Natural killer cell (primary cell): ENCODE measurements at places on chromosomes 1 and 21.

DNA sequence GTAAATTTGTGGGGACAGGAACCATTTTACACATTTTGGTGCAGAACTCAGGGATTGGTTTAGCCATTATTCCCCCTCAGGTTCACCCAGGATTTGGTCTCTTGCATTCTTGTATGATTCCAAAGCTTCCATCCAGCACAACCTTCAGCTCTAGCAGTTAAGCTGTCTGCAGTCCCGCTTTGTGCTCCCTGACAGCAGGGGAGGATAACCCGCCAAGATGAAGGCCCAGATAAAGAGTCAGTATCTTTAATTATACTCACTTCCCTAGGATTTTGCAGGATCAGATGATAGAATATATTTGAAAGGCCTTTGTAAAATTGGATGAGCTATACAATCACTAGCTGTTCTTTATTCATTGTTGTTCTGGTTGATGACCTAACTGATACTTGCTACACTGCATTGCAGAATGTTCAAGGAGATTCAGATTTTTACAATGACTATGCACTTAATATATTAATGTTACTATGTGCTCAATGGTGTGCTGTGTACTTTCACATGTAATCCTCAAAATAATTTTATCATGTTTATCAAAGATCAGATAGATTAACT lies 49.8 kb downstream of the SLC16A1 start:
- no peaks in the 10 kb centered on the region for H3K36me3 ChIP-seq
- H3K4me1 ChIP-seq = no peaks in the 10 kb centered on the region
- no peak overlapping the region for H3K4me3 ChIP-seq

GRCh38 chr1:30618335-30618747 lies 105.0 kb downstream of the MATN1 start:
- H3K36me3 ChIP-seq = no peaks in the 10 kb centered on the region
- H3K4me1 ChIP-seq = no peaks in the 10 kb centered on the region
- DNase-seq = no peak
- no peaks in the 10 kb centered on the region for H3K27me3 ChIP-seq

DNA sequence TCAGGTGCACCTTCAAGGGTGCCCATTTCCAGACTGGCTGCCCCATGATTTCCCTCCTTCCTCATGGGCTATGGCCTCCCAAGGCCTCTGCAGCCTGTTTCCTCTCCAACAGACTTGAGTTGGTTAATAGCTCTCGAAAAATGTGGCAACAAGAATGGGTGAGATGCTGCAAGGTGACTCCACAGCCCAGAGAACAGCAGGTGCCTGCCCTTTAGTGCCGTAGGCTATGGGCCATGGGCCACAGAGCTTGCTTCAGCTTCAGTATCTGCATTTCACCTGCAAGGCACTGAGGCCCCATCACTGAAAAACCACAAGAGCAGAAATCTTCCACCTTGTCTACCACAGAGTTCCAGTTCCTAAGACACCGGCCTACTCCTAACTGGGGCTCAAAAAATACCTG lies 122.0 kb downstream of the ETS2 start:
- H3K27ac ChIP-seq = no peak overlapping the region
- H3K4me3 ChIP-seq = no peak overlapping the region
- H3K27me3 ChIP-seq = peaks cover 2% of the 10 kb centered on the region
- H3K36me3 ChIP-seq = no peaks in the 10 kb centered on the region
- DNase-seq = no peak

DNA sequence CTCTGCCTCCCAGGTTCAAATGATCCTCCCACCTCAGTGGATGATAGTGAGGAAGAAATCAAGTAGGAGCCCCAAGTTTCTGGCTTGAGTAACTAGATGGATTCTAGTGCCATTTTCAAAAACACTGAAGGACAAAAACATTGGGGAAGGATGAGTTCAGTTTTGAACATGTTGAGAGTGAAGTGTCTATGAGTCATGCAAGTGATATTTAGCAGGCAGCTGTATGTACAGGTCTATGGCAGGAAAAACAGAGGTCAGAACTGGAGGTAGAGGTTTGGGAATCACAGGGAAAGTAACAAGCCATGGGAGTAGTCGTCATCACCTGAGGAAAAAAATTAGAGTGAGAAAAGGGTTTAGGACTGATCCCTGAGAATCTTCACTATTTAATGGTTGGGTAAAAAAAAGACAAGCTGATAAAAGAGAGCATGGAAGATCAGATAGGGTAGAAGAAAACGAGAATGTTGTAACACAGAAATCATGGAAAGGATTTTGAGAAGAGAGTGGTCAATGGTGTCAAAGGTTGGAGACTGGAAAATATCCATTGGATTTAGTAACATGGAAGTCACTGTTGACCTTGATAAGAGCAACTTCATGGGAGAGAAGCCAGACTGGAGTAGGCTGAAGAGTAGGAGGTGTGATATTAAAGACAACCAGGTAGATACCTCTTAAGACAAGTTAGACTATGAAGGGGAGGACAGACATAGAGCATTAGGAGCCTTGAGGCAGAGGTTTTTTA lies 53.1 kb downstream of the DIPK1A start:
- H3K36me3 ChIP-seq = no peaks in the 10 kb centered on the region
- DNase-seq = no peak
- peaks cover under 1% of the 10 kb centered on the region for H3K4me1 ChIP-seq
- H3K27me3 ChIP-seq = no peaks in the 10 kb centered on the region
- no peak overlapping the region for H3K27ac ChIP-seq

GRCh38 chr1:37294529-37294928 lies 179.9 kb upstream of the ZC3H12A start:
- no peaks in the 10 kb centered on the region for H3K36me3 ChIP-seq
- DNase-seq = no peak
- no peak overlapping the region for H3K27ac ChIP-seq
- H3K4me1 ChIP-seq = peaks cover 6% of the 10 kb centered on the region

GRCh38 chr1:185068341-185068740 lies 23.0 kb downstream of the RNF2 start:
- DNase-seq = no peak
- H3K4me1 ChIP-seq = no peaks in the 10 kb centered on the region
- H3K4me3 ChIP-seq = no peak overlapping the region
- H3K27me3 ChIP-seq = no peaks in the 10 kb centered on the region
- no peaks in the 10 kb centered on the region for H3K36me3 ChIP-seq
- H3K27ac ChIP-seq = no peak overlapping the region

GRCh38 chr1:2059290-2059953 lies 9.2 kb downstream of the PRKCZ start:
- H3K36me3 ChIP-seq = peaks cover 14% of the 10 kb centered on the region
- peaks cover 11% of the 10 kb centered on the region for H3K4me1 ChIP-seq
- H3K27me3 ChIP-seq = no peaks in the 10 kb centered on the region

DNA sequence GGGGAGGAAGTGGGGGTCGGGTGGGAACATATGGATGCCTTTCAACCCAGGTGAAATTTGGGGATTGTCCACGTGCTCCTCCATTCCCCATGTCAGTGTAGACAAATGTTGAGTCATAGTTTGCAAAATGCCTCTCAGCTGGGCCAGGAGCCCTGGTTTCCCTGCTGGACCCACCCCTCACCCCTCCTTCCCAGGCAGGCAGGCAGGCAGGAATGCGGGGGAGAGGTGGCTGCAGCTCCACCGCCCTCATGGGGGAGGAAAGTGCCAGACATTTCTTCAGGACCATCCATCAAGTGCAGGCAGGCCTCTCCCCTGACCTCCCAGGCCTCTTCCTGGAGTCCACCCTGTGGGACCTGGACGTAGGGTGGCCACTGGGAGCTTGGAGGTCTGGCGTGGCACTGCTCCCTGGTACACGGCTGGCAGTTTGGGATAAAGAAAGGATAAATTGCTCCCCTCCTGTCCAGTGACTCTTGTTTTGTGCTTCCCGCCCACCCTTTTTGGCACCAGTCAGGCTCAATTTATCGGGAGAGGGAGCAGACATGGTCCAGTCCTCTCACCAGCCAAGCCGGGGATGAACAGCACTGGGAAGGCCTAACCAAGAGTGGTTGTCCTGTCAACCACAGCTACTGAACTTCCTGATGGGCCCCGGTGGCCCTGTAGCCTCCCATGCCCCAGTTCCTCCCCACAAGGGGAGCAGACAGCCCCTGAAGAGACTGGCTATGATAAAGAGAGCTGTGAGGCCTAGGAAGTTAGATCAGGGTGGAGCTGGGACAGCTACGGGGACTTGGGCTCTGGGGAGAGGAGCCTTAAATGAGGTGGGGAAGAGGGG lies 18.9 kb downstream of the NPR1 start:
- no peaks in the 10 kb centered on the region for H3K36me3 ChIP-seq
- peaks cover 8% of the 10 kb centered on the region for H3K4me1 ChIP-seq
- H3K27ac ChIP-seq = no peak overlapping the region
- H3K4me3 ChIP-seq = no peak overlapping the region
- peaks cover 5% of the 10 kb centered on the region for H3K27me3 ChIP-seq
- no peak for DNase-seq

GRCh38 chr1:153801786-153802697 lies 26.8 kb downstream of the SLC27A3 start:
- H3K27me3 ChIP-seq = no peaks in the 10 kb centered on the region
- H3K4me1 ChIP-seq = peaks cover 44% of the 10 kb centered on the region
- no peak for DNase-seq
- no peak overlapping the region for H3K4me3 ChIP-seq

GRCh38 chr1:34712007-34712688 lies 42.7 kb upstream of the GJB5 start:
- H3K4me1 ChIP-seq = no peaks in the 10 kb centered on the region
- no peaks in the 10 kb centered on the region for H3K36me3 ChIP-seq
- no peak overlapping the region for H3K27ac ChIP-seq
- DNase-seq = no peak

DNA sequence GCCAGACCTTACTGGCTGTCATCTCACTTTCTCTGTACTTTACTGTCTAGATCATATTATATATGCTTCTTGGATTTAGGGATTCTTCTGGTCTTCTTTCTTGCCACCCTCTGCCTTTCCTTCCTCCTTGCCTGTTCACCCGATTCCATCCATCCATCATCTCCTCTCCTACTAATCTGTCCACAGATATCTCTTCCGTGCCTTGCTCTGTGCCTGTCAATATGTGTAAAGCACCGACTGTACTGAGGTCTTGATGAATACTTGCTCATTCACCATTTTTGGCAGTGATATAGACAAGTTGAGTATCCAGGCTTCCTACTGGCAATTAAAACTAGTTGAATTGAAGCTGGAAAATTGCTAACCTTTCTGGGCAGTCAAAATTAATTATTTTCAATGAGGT lies 8.1 kb downstream of the FMN2 start:
- H3K27ac ChIP-seq = no peak overlapping the region
- H3K27me3 ChIP-seq = peaks cover 2% of the 10 kb centered on the region
- no peaks in the 10 kb centered on the region for H3K36me3 ChIP-seq
- H3K4me1 ChIP-seq = no peaks in the 10 kb centered on the region

- peak overlapping the region; percentile 72 for H3K4me3 ChIP-seq
- peaks cover 10% of the 10 kb centered on the region for H3K4me1 ChIP-seq
- peaks cover 27% of the 10 kb centered on the region for H3K36me3 ChIP-seq
- no peaks in the 10 kb centered on the region for H3K27me3 ChIP-seq
- H3K27ac ChIP-seq = peak overlapping the region; percentile 99
- no peak for DNase-seq
These were observed 26.7 kb downstream of the MIA3 start for GRCh38 chr1:222644636-222644980.

DNA sequence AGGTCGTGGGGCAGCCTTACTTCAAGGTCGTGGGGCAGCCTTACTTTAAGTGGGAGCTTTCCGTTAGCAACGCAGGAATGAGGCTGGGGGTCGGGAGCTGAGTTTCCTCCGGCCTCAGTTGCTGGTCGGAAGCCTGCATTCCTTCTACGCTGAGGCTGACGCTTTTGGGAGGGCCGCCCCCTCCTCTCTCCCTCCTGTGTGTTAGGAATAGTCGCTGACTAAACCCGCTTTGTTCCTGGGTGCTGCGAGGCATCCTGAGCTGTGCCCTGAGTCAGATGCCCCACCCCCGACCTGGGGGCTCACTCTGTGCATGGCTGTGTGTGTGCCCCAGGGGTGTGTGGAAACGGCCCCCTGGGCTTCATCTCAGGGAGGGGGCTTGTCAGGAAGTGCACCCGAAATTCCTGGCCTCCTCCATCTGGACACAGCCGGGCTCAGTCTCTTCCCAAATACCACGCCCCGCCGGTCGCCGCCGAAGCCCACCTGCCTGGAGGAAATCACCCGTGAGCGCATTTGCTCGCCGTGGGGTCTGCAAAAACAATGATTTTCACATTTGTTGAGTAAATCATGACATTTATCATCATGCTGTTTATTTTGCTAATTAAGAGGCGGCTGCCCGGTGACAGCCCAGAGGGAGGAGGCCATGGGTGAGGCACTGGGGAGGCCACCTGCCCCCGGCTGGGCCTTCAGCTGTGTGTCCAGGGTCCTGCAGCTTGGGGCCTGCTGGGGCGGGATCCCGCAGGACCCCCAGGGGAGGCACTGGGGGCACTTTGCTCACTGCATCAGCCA lies 121.4 kb downstream of the PRDM16 start:
- H3K27me3 ChIP-seq = no peaks in the 10 kb centered on the region
- H3K4me1 ChIP-seq = no peaks in the 10 kb centered on the region
- DNase-seq = no peak
- H3K27ac ChIP-seq = no peak overlapping the region
- H3K4me3 ChIP-seq = no peak overlapping the region
- H3K36me3 ChIP-seq = no peaks in the 10 kb centered on the region

- H3K27me3 ChIP-seq = no peaks in the 10 kb centered on the region
- H3K27ac ChIP-seq = no peak overlapping the region
- no peak overlapping the region for H3K4me3 ChIP-seq
- no peak for DNase-seq
These were observed 72.8 kb downstream of the MORN1 start for GRCh38 chr1:2318314-2319278.

DNA sequence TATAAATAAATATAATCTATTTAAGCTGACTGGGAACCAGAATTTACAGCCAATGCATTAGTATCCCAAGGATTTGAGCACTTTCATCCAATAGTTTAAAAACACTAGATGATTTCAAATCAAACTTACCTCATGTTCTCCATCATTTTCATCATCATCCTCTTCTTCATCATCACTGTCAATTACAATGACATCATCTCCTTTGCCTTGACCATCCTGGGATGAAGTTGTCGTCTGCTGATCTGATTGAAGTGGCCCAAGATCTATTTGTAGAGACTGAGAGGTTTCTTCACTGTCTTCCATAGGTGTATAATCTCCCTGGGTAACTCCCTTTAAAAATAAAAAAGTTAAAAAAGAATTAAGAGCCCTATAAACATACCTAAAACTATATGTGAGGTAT lies 47.7 kb downstream of the TPR start:
- H3K36me3 ChIP-seq = peaks cover 84% of the 10 kb centered on the region
- no peaks in the 10 kb centered on the region for H3K27me3 ChIP-seq
- DNase-seq = no peak
- no peak overlapping the region for H3K27ac ChIP-seq

GRCh38 chr1:150683914-150684313 lies 13.0 kb downstream of the GOLPH3L start:
- DNase-seq = no peak
- no peaks in the 10 kb centered on the region for H3K27me3 ChIP-seq
- H3K4me1 ChIP-seq = peaks cover 15% of the 10 kb centered on the region
- no peak overlapping the region for H3K4me3 ChIP-seq

DNA sequence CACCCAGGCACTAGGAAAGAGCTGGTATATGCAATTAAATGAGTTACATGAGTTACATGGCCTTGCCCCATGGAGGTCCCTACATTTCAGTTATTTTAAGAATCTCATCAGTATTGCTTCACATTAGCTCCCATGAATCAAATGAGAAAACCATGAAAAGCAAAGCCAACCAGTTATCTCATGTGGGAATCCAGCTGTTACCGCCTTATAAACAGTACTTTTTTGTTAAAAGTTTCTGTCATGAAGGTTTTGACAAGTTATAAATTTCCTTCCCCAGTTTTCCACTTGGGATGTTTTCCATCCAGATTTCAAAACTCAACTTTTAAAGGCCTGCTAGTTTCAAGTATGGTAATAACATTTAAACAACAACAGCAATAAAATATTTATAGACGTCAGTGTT lies 544.8 kb downstream of the NUF2 start:
- H3K27ac ChIP-seq = no peak overlapping the region
- no peaks in the 10 kb centered on the region for H3K4me1 ChIP-seq
- no peaks in the 10 kb centered on the region for H3K36me3 ChIP-seq
- no peaks in the 10 kb centered on the region for H3K27me3 ChIP-seq
